ENCODE measurements at places on chromosomes 6 and 20.

- no peak for DNase-seq
Measured at GRCh38 chr20:24958506-24959385, 9.7 kb downstream of the CST7 start.

DNA sequence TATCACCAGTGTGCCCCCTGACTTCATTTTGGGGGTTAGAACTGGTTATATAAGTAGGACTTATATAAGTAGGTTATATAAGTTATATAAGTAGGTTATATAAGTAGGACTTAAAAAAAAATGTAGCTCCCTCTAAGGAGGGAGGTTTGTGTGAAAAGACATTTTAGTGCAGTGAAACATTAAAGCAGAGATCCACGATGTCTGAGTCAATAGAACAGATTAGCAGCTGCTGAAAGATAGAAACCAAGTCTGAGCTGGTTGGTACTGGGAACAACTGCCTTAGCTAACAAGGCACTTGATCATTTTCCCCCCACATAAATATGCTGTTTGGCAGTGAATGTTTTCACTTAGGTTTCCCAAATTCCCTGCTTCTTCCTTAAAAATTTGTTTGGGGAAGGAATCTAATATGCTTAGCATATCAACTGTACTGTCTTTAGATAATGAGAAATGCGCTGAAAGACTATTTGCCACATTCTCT is 2.1 kb upstream of the RPS12 start:
- no peak for DNase-seq

- no peak for DNase-seq
Measured at GRCh38 chr6:149942461-149942829, 631 bp downstream of the ULBP2 start.

GRCh38 chr6:169425628-169426370 is 172.2 kb upstream of the THBS2 start:
- DNase-seq = no peak

DNA sequence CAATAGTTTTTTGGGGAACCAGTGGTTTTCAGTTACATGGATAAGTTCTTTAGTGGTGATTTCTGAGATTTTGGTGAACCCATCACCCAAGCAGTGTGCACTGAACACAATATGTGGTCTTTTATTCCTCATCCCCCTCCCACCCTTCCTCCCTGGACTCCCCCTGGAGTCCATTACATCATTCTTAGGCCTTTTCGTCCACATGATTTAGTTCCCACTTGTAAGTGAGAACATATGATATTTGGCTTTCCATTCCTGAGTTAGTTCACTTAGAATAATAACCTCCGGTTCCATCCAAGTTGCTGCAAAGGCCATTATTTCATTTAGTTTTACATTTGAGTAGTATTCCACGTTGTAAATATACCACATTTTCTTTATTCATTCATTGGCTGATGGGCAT is 28.3 kb downstream of the RPP40 start:
- DNase-seq = no peak

DNA sequence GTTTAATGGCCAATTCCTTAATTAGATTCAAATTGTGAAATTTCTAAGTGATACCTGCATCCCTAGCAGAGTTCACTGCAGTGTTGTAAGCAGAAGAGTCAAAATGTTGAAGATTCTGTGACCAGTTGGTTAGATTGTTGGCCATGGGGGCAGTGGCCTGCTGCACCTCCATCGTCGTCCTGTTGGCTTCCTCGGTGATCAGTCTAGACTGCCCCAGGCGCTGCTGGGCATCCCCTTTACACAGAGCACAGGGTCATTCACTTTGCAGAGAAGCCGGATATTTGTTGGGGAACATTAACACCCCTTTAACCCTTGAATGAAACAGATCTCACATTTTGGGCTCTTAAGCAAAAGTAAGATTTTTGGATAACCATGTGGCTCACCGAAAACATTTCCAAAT is 60.7 kb downstream of the FAM229B start:
- DNase-seq = no peak

- DNase-seq = no peak
Measured at GRCh38 chr6:70520575-70520974, 46.2 kb upstream of the SDHAF4 start.

- no peak for DNase-seq
Measured at GRCh38 chr6:43738877-43739641, 31.0 kb upstream of the VEGFA start.

- DNase-seq = no peak
Measured at GRCh38 chr20:53847837-53848170, 222.6 kb downstream of the BCAS1 start.

DNA sequence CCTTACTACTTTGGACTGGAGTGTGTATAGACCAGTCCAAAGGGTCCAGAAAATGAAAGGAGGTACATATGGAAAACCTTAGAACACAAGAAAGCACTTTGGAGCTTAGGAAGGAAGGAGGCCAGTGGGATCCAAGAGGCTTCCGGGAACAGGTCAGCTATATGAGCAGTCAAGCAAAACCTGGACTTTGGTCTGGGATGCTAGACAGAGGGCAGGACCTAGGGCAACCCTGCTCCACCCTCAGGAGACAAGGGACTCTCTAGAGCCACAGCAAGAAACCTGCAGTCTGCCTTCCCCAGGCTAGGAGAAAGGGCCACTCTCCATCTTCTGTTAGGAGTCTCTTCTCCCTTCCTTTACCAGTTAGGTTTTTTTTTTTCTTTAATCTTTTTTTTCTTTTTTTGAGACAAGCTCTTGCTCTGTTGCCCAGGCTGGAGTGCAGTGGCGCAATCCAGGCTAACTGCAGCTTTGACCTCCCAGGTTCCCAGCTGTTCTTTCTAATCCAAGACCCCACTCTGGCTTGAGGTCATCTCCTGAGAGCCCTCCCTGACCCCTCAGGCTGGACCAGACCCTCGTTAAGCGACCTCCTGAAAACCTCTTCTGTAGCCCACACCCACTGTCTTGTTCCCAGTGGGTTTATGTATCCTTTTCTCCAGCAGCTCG is 4.6 kb downstream of the KCNK5 start:
- DNase-seq = no peak

- no peak for DNase-seq
Measured at GRCh38 chr20:58153121-58153520, 75.3 kb downstream of the ANKRD60 start.

DNA sequence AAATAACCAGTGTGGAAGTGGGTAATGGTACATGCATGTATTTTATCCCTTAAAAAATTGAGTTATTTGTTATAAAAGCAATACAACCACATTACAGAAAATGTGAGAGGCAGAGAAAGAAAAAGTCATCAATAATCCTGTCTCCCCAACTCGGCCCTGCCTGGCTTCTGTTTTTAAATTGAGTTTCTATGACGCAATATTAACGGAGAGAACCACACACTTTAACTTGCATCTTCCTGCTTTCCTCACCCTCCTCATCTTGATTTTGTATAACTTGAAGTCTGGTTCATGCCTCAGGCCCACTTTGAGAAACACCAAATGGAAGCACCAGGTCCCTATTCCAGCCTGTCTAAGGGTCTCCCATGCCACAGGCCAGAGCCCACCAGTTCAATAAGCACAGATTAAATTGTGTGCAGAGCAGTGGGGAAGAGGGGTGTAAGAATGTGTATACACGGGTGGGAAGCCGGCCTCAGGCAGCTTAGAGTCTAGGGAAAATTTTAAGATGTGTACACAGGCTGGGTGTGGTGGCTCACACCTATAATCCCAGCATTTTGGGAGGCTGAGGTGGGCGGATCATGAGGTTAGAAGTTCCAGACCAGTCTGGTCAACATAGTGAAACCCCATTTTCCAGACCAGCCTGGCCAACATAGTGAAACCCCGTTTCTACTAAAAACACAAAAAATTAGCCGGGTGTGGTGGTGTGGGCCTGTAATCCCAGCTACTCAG is 15.9 kb downstream of the KCNK5 start:
- no peak for DNase-seq

DNA sequence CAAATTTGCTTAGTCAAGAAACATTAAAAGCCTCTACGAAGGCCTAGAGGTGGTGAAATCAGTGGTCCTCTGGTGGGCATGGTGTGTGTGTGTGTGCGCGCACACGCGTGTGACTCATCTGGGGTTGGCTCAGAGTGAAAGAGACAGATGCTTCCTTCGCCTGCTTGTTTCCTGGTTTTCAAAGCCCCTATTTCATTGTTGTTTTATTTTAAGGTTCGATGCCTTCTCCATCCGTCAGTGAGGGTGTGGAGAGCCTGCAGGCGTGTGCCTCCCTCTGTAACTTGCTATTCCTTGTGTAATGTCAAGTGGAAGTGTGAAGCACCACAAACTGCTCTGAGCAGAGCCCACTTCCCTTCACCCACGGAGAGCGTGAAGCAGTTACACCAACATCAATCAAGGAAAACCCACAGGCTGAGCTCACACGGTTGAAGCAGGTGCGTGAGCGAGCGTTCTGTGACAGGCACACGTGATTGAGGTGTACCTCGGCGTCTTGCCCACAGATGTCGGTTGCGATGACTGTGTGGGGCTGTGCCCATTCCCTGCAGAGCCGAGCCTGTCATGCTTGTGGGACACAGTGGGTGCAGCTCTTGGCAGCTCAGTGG is 233.9 kb downstream of the PRL start:
- DNase-seq = no peak

DNA sequence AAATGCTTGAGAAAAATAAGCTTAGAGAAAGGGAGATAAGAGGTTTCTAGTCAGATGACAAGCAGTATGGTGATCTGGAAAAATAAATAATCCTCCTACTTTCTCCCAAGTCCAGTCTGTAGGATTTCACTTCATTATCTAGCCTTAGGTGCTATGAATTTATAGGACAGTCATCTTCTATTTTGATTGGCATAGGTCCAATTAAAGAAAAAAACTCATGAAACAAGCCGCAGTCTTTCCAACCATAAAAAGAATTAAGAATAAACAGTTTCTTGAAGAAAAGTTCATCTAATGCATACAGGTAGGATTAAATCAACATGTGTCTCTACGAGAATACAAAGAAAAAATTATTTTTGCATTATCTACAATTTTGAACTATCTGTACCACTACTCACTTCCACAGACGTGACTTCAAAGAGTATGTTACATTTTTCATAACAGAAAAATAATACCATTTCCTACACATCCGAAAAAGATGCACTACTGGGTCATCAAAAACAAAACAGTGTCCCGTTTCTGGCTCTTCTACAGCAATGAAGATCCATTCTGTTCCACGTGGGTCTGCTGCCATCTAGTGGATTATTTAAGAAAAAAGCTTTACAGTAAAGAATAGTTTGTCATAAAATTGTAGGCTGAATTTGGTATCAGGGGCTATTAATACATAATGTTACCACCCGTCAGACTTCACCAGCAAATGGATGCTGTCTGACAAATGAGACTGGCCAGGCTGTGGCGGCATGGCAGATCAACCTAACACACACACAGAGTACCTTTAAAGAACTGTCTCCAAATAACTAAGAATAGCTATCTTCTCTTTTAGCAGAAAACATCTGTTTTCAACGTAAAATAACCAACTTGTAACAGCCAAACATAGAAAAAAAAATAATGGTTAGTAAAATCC is 28.9 kb downstream of the STX7 start:
- no peak for DNase-seq

GRCh38 chr6:141833001-141833655 is 299.6 kb upstream of the GJE1 start:
- no peak for DNase-seq

DNA sequence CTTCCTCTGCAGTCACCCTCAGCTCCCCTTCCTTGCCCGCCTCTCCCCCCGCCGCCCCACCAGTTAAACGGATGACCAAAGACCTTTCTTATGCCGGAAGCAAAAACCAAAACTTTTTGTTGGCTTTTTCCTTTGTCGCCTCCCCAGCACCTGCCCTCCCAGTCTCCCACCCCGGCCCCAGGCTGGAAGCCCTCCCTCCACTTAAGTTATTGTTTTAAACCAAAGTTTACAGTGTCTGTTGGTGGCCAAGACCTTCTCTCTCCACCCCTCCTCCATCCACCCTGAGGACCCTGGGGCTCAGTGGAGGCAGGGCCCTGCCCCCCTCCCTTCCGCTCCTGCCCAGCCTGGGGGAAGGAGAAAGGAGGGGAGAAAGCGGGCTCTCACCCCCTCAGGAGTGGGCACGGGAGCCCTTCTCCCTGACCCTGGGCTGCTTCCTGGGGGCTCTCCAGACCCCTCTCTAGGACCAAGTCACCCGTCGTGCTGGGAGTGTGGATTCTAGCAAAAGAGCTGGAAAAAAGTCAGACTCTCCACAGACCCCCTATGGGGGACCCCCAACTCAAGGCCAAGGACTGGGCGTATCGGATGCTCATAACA is 38.3 kb upstream of the MDFI start:
- no peak for DNase-seq

DNA sequence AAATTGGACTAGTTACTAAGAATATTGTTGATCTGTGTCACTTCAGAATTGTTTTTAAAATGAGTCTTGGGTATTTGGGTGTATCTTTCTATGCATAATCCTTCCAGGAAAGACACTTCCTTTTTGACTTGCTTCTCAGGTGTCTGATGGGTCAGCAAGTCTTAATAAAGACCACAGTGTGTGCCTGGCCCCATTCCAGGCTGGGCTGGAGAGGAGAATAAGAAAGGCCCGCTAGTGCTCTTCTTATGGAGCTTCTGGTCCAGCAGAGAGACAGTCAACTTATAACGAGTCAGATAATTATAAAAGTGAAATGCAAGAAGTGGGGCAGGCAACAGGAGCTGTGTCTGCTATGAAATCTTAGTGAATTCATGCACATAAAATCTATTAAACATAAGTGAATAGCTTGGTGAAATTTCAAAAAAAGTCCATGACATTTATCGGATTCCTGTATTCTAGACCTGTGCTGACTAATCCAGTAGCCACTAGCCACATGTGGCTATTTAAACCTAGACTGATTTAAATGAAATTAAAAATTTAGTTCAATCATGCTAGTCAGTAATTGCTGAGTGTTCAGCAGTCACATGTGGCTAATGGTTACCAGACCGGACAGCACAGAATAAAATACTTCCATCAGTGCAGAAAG is 42.6 kb downstream of the RNF144B start:
- DNase-seq = no peak

GRCh38 chr6:157961832-157962575 is 19.7 kb upstream of the SYNJ2 start:
- no peak for DNase-seq

- DNase-seq = no peak
Measured at GRCh38 chr6:1498491-1499113, 109.2 kb downstream of the FOXF2 start.

- DNase-seq = no peak
Measured at GRCh38 chr6:155314773-155315515, 660 bp upstream of the TFB1M start.

DNA sequence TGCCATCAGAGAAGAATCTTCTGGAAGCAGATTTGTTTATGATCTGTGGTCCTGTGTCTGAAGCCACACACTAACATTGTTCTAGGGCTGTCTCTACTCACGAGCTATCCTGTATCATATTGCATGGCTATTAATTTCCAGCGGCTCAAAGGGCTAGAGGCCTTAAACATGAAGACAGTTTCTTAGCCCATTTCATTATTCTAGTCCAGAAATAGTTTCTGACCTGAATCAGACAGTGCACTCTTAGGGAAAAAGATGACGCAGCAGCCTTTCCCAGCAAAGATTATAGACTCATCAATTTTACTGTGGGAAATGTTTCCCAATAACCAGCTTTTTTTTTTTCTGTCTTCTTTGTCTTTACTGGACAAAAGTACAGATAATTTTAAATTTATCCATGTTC is 105.3 kb upstream of the SUPT3H start:
- DNase-seq = no peak
